ENCODE measurements at places on chromosomes 12 and 14. TPM values are rescaled to one million over a fixed set of nuclear protein-coding genes. Genes with fewer than 3 reads are reported as not detected.
A peak's percentile ranks its signal among the peaks of the same experiment; 100 is the strongest.

- no peak overlapping the region for H3K27ac ChIP-seq
- H3K4me3 ChIP-seq, result no peak overlapping the region
- H3K27me3 ChIP-seq, result no peaks in the 10 kb centered on the region
Observed at GRCh38 chr12:30687265-30687986, 8.2 kb downstream of the IPO8 start.

DNA sequence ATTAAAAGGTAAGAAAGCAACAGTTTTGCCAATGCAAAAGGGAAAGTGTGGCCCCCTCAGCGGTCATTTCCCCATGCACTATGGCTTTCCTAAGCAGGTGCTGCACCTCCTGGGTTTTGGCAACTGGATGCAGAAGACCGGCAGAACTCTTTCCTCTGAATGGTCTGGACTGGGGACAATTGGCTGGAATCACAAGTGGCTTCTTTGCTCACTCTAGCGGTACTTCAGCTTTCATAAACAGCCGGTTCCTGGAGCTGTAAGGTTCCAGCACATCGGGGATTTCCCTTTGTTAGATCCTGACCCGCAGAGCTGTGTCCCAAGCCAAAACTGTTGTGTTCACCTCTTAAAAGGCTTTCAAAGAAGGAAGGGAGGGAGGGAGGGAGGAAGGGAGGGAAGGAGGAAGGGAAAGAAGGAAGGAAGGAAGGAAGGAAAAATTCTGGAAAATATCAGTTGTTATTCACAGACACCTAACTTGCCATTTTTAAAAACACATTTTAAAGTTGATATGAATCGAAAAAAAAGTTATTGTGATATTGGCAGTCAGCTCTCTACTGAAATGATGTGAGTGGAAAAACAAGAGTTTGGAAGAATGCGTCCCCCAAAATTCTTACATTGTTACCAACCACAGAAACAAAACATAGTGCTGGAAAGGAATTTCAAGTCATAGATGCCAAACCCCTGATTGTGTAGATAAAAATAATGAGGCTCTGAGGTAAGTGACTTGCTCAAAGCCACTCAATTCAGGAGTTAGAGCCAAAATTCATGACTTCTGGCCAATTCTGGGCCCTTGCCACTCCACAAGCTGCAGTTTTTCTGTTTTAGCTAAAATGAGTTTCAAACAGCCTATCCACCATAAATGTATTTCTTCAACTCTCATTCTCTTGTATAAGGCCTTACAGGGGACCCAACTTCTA, 220.6 kb upstream of the HMGA2 start:
- H3K36me3 ChIP-seq, result no peaks in the 10 kb centered on the region
- no peak overlapping the region for H3K4me3 ChIP-seq
- no peaks in the 10 kb centered on the region for H3K4me1 ChIP-seq

- no peak overlapping the region for H3K4me3 ChIP-seq
- no peaks in the 10 kb centered on the region for H3K27me3 ChIP-seq
- H3K36me3 ChIP-seq, result no peaks in the 10 kb centered on the region
Observed at GRCh38 chr12:82517808-82518207, 159.5 kb downstream of the METTL25 start.

GRCh38 chr12:106139422-106140171, 843 bp upstream of the NUAK1 start:
- H3K27me3 ChIP-seq, result peaks cover 23% of the 10 kb centered on the region
- no peak for DNase-seq
- peaks cover 23% of the 10 kb centered on the region for H3K4me1 ChIP-seq
- H3K4me3 ChIP-seq, result peak overlapping the region; percentile 17
- no peaks in the 10 kb centered on the region for H3K36me3 ChIP-seq

The LRRC10 gene
- total RNA-seq, result not detected

The KRT6A gene
- total RNA-seq, result not detected
